ENCODE measurements at places on chromosomes 3 and 15.

DNA sequence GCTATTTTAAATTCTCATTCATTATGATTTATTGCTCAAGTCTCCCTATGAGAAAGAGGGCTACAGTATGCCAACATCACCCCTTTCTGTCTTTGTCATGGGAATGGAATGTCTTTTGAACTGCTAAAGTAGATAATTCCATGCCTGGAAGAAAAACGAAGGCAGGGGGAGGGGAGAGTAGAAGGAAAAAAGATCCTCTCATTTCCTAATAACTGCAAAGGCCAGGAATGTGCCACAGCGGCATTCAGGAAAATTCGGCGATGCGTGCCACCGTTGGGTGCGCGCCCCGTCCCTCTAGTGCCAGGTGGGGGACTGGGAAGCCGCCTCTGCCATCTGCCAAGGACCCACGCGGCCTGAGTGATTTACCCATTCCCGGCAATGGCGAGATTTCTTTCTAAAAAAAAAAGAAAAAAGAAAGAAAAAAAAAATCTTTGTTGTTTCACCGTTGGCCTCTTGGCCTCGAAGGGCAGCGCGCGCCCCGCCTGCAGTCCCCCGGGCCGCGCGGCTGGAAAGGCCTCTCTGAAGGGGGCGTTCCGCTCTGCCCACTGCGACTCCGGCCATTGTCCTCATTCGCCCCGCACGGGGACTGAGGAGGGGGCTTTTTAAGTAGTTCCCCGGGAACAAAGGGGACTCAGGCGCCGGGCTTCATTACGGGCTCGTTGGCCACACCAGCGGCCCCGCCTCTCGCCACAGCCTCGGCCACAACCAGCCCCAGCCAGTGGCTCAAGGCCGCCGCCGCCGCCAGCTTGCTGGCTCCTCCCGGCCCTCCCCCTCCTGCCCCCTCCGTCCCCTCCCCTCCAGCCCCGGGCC is 54.5 kb downstream of the CPN2 start:
- no peak for DNase-seq

GRCh38 chr15:68339481-68339880 is 61.9 kb downstream of the FEM1B start:
- DNase-seq: no peak

DNA sequence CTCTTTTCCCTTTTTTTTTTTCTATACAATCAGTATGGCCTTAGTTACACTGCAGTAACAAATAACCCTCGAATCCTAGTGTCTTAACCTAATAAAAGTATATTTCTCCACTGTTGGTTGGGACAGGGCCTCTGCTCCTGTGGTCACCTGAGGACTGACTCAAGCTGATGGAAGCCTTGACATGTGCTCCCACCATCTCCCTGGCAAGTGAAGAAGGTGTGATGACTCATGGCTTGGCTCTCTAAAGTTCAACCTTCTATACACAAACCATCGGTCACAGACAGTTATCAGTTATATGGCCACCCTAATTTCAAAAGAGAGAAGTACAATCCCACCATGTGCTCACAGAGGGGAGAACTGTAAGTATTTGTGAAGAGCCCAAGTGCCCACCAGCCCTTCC is 65.8 kb upstream of the CACNA2D3 start:
- no peak for DNase-seq

GRCh38 chr15:29285386-29285785 is 15.8 kb upstream of the NSMCE3 start:
- no peak for DNase-seq

- no peak for DNase-seq
These were observed 45.2 kb upstream of the BDH1 start for GRCh38 chr3:197600796-197601565.

DNA sequence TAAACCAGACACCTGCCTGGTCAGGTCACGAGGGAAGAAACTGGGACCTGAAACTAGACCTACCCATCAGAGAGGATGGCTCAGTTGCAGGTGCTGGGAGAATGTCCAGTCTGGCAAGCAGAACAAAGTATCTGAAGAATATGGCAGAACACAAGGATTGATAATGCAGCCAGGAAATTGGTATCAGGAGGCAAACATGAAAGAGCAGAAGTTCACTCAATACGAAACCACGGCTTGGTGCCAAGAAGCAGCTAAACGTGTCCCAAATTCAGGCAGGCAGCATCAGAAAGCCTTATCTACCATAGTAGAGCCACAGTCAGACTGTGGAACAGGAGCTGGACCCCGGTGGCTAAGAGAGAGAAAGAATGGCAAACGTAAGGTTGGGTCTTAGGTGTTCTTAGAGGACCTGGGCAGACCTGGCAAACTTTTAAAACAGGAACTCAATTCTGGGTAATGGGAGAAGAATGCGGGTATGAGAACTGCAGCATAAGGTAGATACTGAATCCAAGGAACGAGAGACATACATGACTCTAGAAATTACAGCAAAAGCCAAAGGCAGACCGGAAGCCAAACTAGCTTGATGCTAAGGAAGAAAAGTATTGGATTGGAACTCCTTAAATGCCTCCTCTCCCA is 169.0 kb upstream of the NECTIN3 start:
- DNase-seq: no peak

DNA sequence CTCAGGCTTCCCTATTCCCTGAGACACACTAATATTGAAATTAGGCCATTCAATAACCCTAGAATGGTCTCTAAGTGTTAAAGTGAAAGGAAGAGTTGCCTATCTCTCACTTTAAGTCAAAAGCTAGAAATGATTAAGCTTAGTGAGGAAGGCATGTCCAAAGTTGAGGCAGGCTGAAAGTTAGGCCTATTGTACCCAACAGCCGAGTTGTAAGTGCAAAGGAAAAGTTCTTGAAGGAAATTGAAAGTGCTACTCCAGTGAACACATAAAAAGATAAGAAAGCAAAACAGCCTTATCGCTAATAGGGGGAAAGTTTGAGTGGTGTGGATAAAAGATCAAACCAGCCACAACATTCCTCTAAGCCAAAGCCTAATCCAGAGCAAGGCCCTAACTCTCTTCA is 117.9 kb upstream of the SPATA12 start:
- DNase-seq: no peak

GRCh38 chr3:46349484-46350261 is 4.2 kb upstream of the CCR2 start:
- peak; percentile 65 for DNase-seq

- DNase-seq: no peak
These were observed 124.9 kb upstream of the STRIT1 start for GRCh38 chr3:155418407-155418806.

GRCh38 chr3:157098121-157098822 is 61.7 kb downstream of the CCNL1 start:
- DNase-seq: no peak

DNA sequence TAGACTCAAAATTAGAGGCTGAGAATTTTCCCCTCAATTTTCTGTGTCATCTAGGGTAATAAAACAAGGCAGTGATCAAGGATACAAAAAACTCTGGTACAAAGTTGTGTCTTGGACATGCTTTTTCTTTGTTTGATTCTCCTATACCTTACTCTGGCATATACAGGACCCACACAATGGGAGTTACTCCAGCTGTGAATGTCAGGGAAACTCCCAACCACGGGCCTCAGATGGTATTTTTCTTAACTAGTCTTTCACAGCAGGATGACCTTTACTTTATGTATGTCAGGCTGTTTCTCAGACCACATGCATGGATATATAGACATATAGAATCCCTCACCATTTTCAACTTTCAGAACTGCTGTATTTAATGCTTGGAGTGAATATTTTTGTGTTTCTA is 41.3 kb downstream of the FEZF2 start:
- DNase-seq: no peak

DNA sequence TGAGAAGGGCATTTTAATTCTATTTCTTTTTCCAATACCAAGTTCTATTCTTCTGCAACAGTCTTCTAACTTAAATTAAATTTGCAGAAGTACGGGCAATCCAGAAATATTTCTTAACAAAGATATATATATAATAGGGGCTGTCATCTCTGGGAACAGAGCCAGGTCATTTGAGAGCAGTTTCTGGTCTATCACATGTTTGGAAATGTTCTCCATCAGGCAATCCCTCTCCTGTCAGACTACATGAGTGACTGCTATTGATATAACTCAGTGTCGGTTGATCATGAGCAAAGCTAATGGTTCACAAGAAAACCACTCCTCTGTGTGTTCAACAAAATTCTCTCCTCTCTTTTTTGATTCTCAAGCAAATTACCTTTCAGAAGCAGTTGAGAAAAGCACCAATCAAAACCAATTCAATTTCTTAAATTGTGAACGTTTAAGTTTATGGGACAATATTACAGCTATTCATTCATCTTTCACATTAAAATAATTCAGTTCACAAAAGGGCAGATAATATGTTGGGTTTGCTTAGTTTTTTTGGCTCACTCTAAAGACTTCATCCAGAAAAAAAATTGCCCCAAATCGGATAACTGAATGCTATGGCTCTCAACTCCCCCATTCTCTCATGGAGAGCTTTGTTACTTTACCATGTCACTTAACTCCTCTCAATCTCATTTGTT is 152.9 kb upstream of the TGFBR2 start:
- DNase-seq: no peak

DNA sequence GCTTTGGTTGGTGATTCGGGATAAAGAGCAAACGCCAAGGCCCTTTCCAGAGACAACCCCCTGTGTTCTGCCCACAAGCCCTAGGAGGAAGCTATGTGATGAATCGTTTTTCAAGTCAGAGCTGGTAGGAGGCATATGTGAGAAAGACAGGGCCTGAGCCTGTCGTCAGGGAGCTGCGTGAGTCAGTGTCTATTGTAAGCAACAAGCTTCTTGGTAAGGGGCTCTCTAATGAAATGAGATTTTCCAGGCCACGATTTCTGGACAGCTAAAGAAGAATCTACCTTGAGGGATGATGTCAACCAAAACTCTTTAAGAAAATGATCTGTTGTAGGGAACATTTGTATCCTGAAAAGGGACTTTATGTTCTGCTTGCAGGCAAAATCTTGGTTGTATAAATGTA is 318.9 kb upstream of the IL12A start:
- DNase-seq: no peak

DNA sequence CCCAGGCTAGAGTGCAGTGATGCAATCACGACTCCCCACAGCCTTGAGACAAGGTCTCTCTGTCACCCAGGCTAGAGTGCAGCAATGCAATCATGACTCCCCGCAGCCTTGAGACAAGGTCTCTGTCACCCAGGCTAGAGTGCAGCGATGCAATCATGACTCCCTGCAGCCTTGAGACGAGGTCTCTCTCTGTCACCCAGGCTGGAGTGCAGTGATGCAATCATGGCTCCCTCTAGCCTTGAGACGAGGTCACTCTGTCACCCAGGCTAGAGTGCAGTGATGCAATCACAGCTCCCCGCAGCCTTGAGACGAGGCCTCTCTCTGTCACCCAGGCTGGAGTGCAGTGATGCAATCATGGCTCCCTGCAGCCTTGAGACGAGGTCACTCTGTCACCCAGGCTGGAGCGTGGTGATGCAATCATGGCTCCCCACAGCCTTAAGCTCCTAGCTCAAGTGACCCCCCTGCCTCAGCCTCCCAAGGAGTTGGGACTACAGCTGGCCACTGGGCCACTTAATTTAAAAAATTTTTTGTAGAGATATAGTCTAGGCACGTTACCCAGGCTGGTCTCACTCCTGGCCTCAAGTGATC is 26.1 kb downstream of the TFRC start:
- no peak for DNase-seq

GRCh38 chr3:89974903-89975519 is 867.6 kb downstream of the EPHA3 start:
- DNase-seq: no peak

DNA sequence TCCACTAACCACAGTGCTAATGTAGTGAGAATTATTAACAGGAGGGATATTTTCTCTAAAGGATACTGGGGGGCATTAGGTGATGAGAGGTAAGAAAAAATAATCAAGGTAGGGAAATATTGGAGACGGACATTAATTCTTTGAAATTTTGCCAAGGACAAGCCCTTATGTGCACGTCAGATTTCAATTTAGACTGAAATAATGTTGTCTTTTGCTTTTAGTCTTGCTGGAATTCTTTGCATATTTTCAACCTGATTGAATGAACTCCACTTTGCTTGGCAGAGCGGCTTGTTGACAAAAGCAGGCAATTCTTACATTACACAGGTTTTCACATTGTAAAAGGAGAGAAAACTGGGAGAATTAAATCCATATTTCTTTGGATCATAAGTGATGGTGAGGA is 25.0 kb upstream of the C3orf52 start:
- no peak for DNase-seq

All from CD8-positive, alpha-beta T cell (primary cell).